Activated CD4-positive, alpha-beta T cell treated with anti-CD3 and anti-CD28 coated beads for 36 hours (primary cell): ENCODE measurements at places on chromosomes 6 and 20. TPM values are rescaled to one million over a fixed set of nuclear protein-coding genes. Genes with fewer than 3 reads are reported as not detected.

LY6G6D gene
- total RNA-seq: not detected

LGSN gene
- not detected for total RNA-seq

ARMC12 gene
- total RNA-seq: 3.0 TPM

SAMD10 gene
- total RNA-seq: 30.7 TPM

FRMD1 gene
- not detected for total RNA-seq

CAP2 gene
- not detected for total RNA-seq

GNRH2 gene
- 8.0 TPM for total RNA-seq

EFCAB8 gene
- total RNA-seq: 0.37 TPM

FRK gene
- 0.05 TPM for total RNA-seq

FOXA2 gene
- total RNA-seq: not detected

HLA-DPA1 gene
- total RNA-seq: 11.5 TPM

STMND1 gene
- not detected for total RNA-seq

GRCh38 chr20:50722424-50723155, 8.8 kb upstream of the PARD6B start:
- H3K27ac ChIP-seq: no peak overlapping the region
- no peak overlapping the region for H3K4me3 ChIP-seq
- H3K36me3 ChIP-seq: no peaks in the 10 kb centered on the region
- DNase-seq: no peak
- H3K4me1 ChIP-seq: peaks cover 14% of the 10 kb centered on the region
- H3K27me3 ChIP-seq: peaks cover 2% of the 10 kb centered on the region

GRCh38 chr6:33277663-33278391, 904 bp downstream of the B3GALT4 start:
- H3K4me3 ChIP-seq: peak overlapping the region; percentile 91
- H3K36me3 ChIP-seq: peaks cover 48% of the 10 kb centered on the region
- H3K27ac ChIP-seq: peak overlapping the region; percentile 92
- peaks cover 36% of the 10 kb centered on the region for H3K4me1 ChIP-seq
- DNase-seq: peak; percentile 57
- no peaks in the 10 kb centered on the region for H3K27me3 ChIP-seq

GRCh38 chr6:4903751-4904370, 100.0 kb downstream of the RPP40 start:
- peaks cover 29% of the 10 kb centered on the region for H3K4me1 ChIP-seq
- no peak overlapping the region for H3K27ac ChIP-seq
- peaks cover 23% of the 10 kb centered on the region for H3K36me3 ChIP-seq
- H3K4me3 ChIP-seq: no peak overlapping the region
- H3K27me3 ChIP-seq: no peaks in the 10 kb centered on the region

DNA sequence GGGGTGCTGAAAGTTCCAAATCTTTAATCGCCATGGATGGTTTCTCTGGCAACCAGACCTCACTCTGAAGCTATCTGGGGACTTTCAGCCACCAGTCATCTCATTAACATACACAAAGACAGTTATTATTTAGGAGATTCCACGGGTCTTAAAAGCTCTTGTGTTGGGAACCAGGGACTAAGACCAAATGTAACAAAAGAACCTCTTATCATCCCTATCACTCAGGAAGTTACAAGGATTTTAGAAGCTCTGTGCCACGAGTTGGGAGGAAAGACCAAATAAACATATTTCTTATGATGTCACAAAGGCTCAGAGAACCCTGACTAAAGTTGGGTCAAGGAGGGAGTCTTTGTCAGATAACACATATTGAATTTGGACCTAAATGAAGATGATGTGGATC, 17.7 kb downstream of the GPX6 start:
- H3K36me3 ChIP-seq: no peaks in the 10 kb centered on the region
- H3K27ac ChIP-seq: no peak overlapping the region

DNA sequence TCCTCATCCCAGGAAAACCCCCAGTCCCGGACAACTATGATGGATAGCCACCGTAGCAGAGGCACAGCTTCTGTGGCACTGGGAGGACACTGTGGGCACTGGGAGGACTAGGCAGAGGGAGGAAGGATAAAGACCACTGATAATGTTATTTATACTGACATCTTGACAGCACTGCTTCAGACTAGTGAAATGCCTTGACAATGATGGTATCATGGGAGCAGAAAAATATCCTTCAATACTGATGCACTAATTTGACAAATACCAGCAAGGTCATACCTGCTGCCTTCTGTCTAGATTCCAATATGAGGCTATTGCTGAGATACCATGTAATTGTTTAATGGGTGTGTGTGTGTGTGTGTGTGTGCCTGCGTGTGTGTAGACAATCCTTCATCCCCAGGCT, 148.6 kb downstream of the PHACTR1 start:
- H3K27me3 ChIP-seq: peaks cover 5% of the 10 kb centered on the region
- no peaks in the 10 kb centered on the region for H3K36me3 ChIP-seq
- H3K27ac ChIP-seq: no peak overlapping the region
- H3K4me3 ChIP-seq: no peak overlapping the region
- no peak for DNase-seq

DNA sequence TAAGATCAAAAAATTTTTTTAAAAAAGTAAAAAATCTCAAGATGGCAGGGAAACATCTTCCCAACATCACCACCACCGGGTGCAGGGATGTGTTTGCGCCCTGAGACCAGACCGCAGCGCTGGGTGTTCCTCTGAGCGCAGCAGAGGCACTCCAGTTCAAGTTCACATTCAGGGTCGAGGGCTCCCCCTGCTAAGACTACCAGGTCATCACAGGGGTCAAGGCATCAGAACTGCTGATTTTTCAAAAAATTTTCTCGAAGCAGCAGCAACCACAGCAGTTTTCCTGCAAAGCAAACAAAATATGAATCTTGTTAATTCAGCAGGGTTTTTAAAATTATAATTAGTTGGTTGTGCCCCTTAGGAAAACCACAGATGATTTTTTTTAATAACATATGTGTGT, 83.1 kb downstream of the MYLK4 start:
- no peak overlapping the region for H3K4me3 ChIP-seq
- no peak overlapping the region for H3K27ac ChIP-seq
- no peaks in the 10 kb centered on the region for H3K36me3 ChIP-seq
- peaks cover 5% of the 10 kb centered on the region for H3K4me1 ChIP-seq
- DNase-seq: no peak
- peaks cover 3% of the 10 kb centered on the region for H3K27me3 ChIP-seq

DNA sequence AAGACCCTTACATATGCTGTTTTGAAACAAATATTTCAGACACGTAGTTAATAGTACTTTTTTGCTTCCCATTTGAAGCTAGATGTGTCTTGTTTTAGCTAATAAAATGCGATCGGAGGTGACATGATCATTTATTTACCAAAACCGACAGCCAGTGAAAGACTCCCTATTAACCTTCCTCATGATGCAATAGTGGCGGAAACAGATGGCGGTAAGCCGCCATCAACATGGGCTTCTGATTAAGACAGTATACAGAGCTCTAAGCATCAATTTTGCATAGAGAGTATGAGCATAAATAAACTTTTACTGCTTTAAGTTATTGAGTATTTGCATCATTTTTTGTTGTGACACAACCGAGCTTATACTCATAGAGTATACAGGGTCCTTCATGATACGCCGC, 1282.4 kb upstream of the ADGRB3 start:
- H3K4me1 ChIP-seq: no peaks in the 10 kb centered on the region
- H3K27me3 ChIP-seq: no peaks in the 10 kb centered on the region
- no peak overlapping the region for H3K27ac ChIP-seq
- H3K4me3 ChIP-seq: no peak overlapping the region
- no peak for DNase-seq

DNA sequence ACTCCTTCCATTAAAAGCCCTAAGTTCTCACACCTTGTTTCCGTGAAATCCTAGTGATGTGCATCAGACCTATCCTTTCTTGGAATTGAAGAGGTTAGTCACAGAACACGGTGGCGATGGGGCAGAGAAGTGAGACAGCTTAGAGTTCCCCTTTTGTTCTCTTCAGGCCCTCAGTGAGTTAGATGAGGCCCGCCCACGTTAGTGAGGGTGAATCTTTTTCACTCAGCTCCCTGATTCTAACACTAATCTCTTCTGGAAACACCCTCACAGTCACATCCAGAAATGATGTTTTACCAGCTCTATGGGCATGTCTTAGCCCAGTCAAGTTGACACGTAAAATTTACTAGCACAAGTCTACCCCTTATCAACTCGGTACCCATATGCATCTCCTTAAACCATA, 172.7 kb upstream of the NOX3 start:
- H3K4me1 ChIP-seq: peaks cover 21% of the 10 kb centered on the region
- peak; percentile 81 for DNase-seq
- peak overlapping the region; percentile 54 for H3K4me3 ChIP-seq

DNA sequence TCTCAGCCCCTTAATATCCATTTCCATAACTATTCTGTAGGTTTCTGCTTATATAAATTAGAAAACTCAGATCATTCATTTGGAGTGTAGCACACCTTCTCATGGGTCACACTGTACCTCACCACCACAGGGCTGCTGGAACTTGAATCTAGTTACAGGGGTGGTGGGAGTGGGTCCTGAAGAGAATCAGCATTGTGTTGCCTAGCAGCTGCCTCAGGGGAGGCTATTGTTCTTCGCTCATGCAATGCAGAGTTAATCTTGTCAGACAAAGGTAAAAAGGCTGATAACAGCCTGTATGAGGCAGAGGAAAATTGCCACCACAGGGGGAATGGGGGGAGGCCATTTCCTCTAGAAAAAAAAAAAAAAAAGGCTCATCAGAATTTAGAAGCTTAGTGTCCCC, 496.0 kb upstream of the ADGRB3 start:
- no peaks in the 10 kb centered on the region for H3K27me3 ChIP-seq
- H3K27ac ChIP-seq: no peak overlapping the region
- no peaks in the 10 kb centered on the region for H3K4me1 ChIP-seq
- no peak overlapping the region for H3K4me3 ChIP-seq
- H3K36me3 ChIP-seq: no peaks in the 10 kb centered on the region

GRCh38 chr6:130671577-130671976, 155.6 kb upstream of the SMLR1 start:
- DNase-seq: no peak
- H3K36me3 ChIP-seq: no peaks in the 10 kb centered on the region
- no peaks in the 10 kb centered on the region for H3K27me3 ChIP-seq
- no peak overlapping the region for H3K27ac ChIP-seq

- DNase-seq: no peak
- H3K36me3 ChIP-seq: no peaks in the 10 kb centered on the region
- H3K4me1 ChIP-seq: no peaks in the 10 kb centered on the region
- H3K27me3 ChIP-seq: no peaks in the 10 kb centered on the region
These were observed 397.0 kb downstream of the NKAIN2 start for GRCh38 chr6:124200661-124201060.

- peaks cover 3% of the 10 kb centered on the region for H3K27me3 ChIP-seq
- H3K4me1 ChIP-seq: peaks cover 4% of the 10 kb centered on the region
- H3K27ac ChIP-seq: no peak overlapping the region
- DNase-seq: no peak
- no peaks in the 10 kb centered on the region for H3K36me3 ChIP-seq
These were observed 20.6 kb downstream of the CNBD2 start for GRCh38 chr20:35988910-35989463.

DNA sequence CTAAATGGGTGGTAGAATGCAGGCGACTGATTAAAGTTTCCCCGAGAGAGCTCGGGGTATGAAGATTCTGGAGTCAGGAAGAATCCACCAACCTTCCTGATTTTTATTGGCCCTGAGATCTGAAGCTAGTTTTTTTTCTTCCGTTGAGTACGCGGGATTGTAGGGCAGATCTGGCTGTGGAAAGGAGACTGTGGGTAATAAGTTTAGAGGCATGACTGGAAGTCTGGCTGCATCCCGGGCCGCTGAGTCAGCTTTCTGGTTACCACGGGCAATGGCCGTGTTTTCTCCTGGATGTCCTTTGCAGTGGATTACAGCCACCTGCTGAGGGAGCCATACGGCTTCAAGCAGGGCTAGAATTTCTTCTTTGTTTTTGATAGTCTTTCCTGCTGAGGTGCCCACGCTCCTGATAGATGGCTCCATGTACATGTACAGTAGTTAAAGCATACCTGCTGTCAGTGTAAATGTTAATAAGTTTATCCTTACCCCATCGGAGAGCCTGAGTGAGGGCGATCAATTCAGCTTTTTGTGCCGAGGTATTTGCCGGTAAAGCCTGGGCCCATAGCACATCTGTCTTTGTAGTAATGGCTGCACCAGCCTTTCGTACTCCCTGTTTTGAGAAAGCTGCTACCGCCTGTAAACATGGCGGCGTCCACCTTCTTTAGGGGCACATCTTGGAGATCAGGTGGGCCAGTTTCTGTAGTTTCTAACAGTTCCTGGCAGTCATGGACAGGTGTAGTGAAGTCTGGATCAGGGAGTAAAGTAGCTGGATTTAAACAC, 154.0 kb downstream of the TRIM27 start:
- DNase-seq: no peak
- H3K4me3 ChIP-seq: no peak overlapping the region
- H3K4me1 ChIP-seq: peaks cover 7% of the 10 kb centered on the region
- no peak overlapping the region for H3K27ac ChIP-seq

GRCh38 chr6:43849844-43850243, 79.8 kb downstream of the VEGFA start:
- DNase-seq: no peak
- H3K4me1 ChIP-seq: no peaks in the 10 kb centered on the region
- no peaks in the 10 kb centered on the region for H3K36me3 ChIP-seq
- no peak overlapping the region for H3K27ac ChIP-seq
- no peak overlapping the region for H3K4me3 ChIP-seq
- H3K27me3 ChIP-seq: peaks cover 5% of the 10 kb centered on the region

- H3K27me3 ChIP-seq: no peaks in the 10 kb centered on the region
- no peaks in the 10 kb centered on the region for H3K36me3 ChIP-seq
- H3K4me1 ChIP-seq: peaks cover 3% of the 10 kb centered on the region
- DNase-seq: no peak
These were observed 3.3 kb upstream of the C20orf202 start for GRCh38 chr20:1199964-1200363.

DNA sequence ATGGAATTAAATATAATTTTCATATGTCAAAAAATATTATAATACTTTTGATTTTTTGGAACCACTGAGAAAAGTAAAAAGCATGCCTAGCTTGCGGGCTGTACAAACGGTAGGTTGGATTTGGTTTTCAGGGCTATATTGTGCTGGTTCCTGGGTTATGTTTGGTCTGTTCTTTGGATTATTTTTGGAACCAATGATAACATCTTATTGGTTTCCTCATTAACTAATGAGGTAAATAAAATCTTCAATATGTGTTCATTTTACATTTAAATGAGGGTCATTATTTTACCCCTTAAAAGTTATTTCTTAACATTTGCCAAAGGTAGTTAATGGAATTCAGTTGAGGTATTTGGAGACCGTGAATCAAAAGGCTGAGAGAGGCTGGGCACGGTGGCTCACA, 96.6 kb downstream of the IMPG1 start:
- no peaks in the 10 kb centered on the region for H3K4me1 ChIP-seq
- no peak overlapping the region for H3K4me3 ChIP-seq
- no peak overlapping the region for H3K27ac ChIP-seq
- no peak for DNase-seq
- no peaks in the 10 kb centered on the region for H3K27me3 ChIP-seq
- H3K36me3 ChIP-seq: no peaks in the 10 kb centered on the region
